ENCODE measurements at places on chromosomes 3 and 15. TPM values are rescaled to one million over a fixed set of nuclear protein-coding genes. Genes with fewer than 3 reads are reported as not detected.
A peak's percentile ranks its signal among the peaks of the same experiment; 100 is the strongest.

DNA sequence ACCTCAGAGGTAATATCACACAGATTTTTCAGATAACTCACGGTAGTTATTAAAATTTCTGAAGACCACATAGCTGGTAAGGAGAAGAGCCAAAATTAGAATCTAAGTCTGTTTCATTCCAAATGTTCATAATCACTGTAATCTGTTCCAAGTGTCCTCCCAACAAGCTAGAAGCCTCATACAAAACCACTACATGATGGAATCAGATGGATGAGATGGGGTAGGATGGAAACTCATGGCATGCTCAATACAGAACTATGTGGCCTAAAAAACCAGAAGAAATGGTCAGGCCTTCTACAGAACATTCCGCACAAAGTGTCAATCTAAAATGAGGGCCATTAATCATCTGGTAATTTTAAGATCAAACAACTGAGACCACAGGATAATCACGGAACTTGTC, 91.8 kb downstream of the THBS1 start:
- no peak for DNase-seq
- H3K4me1 ChIP-seq, result no peaks in the 10 kb centered on the region
- no peak overlapping the region for H3K4me3 ChIP-seq
- no peaks in the 10 kb centered on the region for H3K27me3 ChIP-seq

The KLHL6 gene
- total RNA-seq, result 0.12 TPM

DNA sequence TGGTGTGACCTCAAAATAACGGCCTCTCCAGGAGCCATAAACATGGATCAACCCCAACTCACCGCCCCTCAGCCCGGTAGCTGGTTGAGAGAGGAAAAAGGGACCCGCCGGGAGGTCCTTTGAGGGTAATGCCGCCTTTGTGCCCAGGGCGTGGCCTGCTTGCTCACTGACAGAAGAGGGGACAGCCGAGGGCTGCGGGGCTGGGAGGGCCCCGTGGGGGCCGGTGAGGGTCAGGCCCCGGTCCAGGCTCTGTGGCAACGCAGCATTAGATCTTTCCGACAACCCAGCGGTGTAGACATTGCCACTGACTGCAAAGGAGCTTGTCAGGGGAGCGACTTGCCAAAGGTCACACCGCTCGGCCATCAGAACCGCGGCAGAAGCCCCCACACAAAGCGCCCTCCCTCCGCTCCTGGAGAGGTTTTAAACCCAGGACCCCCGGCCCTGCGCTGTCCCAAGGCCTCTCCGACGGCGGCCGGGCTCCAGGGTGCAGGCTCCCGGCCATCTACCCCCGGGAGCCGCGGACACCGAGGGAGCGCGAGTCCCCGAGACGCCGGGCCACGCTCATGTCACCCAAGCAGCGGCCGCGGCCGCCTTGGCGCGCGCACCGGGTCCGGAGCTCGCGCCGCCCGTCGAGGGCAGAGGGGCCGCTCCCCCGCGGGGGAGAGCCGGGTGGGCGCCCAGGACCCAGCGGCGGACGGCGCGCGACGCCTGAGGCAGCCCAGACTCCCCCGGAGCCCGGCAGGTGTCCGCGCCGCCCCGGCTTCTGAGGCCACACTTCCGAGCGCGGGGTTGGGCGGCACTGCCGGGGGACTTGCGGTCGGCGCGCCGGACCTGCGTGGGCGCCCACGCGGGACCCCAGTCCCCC, 975 bp downstream of the PCSK6 start:
- no peak for DNase-seq
- H3K36me3 ChIP-seq, result no peaks in the 10 kb centered on the region
- peak overlapping the region; percentile 53 for H3K4me3 ChIP-seq
- no peak overlapping the region for H3K27ac ChIP-seq
- H3K27me3 ChIP-seq, result peaks cover 57% of the 10 kb centered on the region
- no peaks in the 10 kb centered on the region for H3K4me1 ChIP-seq

DNA sequence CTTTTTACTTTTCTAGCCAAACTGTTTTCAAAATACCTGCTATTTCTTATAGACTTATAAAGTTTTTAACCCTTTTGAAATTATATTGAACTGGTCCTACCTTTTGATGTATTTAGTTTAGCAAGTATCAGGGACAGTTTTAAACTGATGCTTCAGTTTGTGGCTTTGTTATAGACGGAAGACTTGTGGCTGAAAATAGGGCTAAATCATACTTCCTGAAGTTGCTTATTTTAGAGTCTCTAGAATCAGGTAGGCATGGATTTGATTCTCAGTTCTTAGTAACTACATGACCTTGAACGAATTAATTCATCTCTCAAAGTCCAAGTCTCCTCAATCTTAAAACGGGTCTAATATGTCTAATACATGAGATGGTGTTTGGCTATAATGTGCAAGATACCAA, 322.8 kb downstream of the RAP2B start:
- H3K36me3 ChIP-seq, result no peaks in the 10 kb centered on the region
- H3K4me3 ChIP-seq, result no peak overlapping the region
- H3K27me3 ChIP-seq, result no peaks in the 10 kb centered on the region
- DNase-seq, result no peak

- peak overlapping the region; percentile 45 for H3K27ac ChIP-seq
- H3K4me1 ChIP-seq, result peaks cover 17% of the 10 kb centered on the region
- H3K36me3 ChIP-seq, result peaks cover 21% of the 10 kb centered on the region
- no peaks in the 10 kb centered on the region for H3K27me3 ChIP-seq
Measured at GRCh38 chr3:186053954-186054791, 54.7 kb downstream of the ETV5 start.

GRCh38 chr15:72599855-72600464, 54.5 kb upstream of the GOLGA6B start:
- H3K4me1 ChIP-seq, result peaks cover 7% of the 10 kb centered on the region
- DNase-seq, result no peak
- H3K27ac ChIP-seq, result no peak overlapping the region
- no peaks in the 10 kb centered on the region for H3K36me3 ChIP-seq
- no peak overlapping the region for H3K4me3 ChIP-seq

GRCh38 chr3:129441782-129442181, 1.8 kb downstream of the IFT122 start:
- peaks cover 4% of the 10 kb centered on the region for H3K36me3 ChIP-seq
- peak overlapping the region; percentile 90 for H3K4me3 ChIP-seq
- no peaks in the 10 kb centered on the region for H3K27me3 ChIP-seq
- DNase-seq, result no peak

DNA sequence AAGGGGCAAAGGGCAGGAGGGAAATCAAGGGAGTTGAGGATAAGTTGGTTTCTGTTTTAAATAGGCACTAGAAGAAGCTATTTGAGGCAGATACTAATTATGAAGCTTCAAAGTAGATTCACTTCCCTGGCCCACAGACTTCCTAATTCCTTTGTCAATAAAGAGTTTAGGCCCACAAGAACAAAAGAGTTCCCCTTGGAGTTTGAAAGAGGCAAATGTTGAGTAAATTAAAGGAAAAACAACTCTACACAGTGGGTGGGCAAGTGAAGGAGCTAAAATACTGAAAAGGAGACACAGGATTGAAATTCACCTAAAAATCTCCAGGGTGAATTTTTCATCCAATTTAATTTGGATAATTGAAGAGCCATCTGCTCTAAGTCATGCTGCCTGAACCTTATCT, 411.7 kb upstream of the RORA start:
- H3K4me1 ChIP-seq, result no peaks in the 10 kb centered on the region
- peaks cover 10% of the 10 kb centered on the region for H3K27me3 ChIP-seq
- H3K36me3 ChIP-seq, result no peaks in the 10 kb centered on the region
- no peak overlapping the region for H3K27ac ChIP-seq

GRCh38 chr3:181418233-181418632, 293.5 kb upstream of the SOX2 start:
- peaks cover 35% of the 10 kb centered on the region for H3K4me1 ChIP-seq
- H3K4me3 ChIP-seq, result no peak overlapping the region
- H3K27ac ChIP-seq, result no peak overlapping the region
- H3K27me3 ChIP-seq, result no peaks in the 10 kb centered on the region

The GOLGA6L10 gene
- total RNA-seq, result 9.5 TPM

The EIF4E3 gene
- total RNA-seq, result 11.9 TPM

DNA sequence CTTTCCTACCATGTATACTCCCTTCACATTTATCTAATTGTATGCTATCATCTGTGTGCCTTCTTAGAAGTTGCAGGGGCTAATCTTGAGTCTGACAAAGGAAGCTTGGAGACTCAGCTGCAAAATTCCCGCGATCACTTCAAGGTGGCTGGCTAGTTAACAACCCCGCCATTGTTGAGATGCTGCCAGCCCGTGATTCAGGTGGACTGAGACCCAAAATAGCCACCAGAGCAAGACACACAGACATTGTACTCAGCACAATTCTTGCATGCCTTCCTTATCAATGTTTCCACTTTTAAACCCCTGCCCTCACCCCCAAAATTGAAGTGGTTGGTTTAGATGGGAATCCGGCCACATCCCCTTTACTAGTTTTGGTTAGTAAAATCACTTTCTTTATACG, 225.8 kb upstream of the ZNF717 start:
- no peak overlapping the region for H3K4me3 ChIP-seq
- no peak for DNase-seq
- no peaks in the 10 kb centered on the region for H3K4me1 ChIP-seq
- H3K36me3 ChIP-seq, result no peaks in the 10 kb centered on the region
- no peak overlapping the region for H3K27ac ChIP-seq
- H3K27me3 ChIP-seq, result no peaks in the 10 kb centered on the region

The ALAS1 gene
- total RNA-seq, result 32.2 TPM

The SERPINI2 gene
- total RNA-seq, result 1.8 TPM

DNA sequence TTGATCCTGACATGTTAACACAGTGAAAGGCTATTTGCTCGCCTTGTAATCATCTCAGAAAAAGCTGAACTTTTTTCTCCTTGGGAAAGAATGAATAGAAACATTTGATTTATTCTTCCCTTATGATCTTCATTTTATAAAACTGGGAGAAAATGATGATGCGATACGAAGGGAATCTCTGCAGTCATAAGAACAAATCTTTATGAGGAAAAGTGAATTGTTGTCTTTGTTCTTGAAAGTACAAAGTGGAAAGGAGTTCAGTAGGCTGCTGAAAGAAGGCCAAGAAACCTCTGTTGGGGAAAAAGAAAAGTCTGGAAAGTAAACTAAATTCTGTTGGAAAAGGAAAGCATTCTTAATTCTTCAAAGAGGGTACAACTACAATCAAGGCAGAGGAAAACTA, 248.8 kb downstream of the NSUN3 start:
- DNase-seq, result no peak
- H3K36me3 ChIP-seq, result no peaks in the 10 kb centered on the region
- no peak overlapping the region for H3K4me3 ChIP-seq
- H3K27ac ChIP-seq, result no peak overlapping the region

- H3K27me3 ChIP-seq, result no peaks in the 10 kb centered on the region
- H3K36me3 ChIP-seq, result peaks cover 2% of the 10 kb centered on the region
- peaks cover 39% of the 10 kb centered on the region for H3K4me1 ChIP-seq
- H3K27ac ChIP-seq, result no peak overlapping the region
Measured at GRCh38 chr3:65851827-65852226, 186.9 kb downstream of the MAGI1 start.

GRCh38 chr3:192864941-192865340, 52.7 kb downstream of the MB21D2 start:
- H3K4me1 ChIP-seq, result peaks cover 2% of the 10 kb centered on the region
- H3K36me3 ChIP-seq, result peaks cover 6% of the 10 kb centered on the region
- no peak overlapping the region for H3K4me3 ChIP-seq
- no peaks in the 10 kb centered on the region for H3K27me3 ChIP-seq
- no peak for DNase-seq

The TRH gene
- total RNA-seq, result 0.36 TPM

- peaks cover 5% of the 10 kb centered on the region for H3K27me3 ChIP-seq
- H3K4me3 ChIP-seq, result no peak overlapping the region
- no peak overlapping the region for H3K27ac ChIP-seq
Measured at GRCh38 chr15:95442107-95442719, 888.3 kb upstream of the NR2F2 start.

DNA sequence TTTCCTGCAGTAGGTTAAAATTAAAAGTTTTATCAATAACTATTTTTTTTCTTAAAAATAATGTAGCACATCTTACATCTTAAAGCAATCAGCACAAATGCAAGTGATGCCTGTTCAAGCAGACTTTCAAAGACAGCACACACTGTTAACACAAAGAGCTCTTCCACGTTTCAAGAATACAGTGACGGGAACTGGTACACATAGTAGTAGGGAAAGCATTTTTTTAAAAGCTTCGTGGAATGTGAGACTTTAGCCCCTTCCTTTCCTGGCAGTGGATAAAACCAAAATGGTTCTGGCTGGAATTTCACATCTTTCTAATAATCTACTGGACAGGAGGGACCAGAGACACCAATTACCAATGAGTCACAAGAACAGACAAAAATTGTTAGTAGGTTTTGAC, 33.5 kb upstream of the SLC2A2 start:
- H3K27ac ChIP-seq, result no peak overlapping the region
- H3K4me3 ChIP-seq, result no peak overlapping the region
- no peak for DNase-seq
- H3K4me1 ChIP-seq, result no peaks in the 10 kb centered on the region
- H3K36me3 ChIP-seq, result peaks cover 1% of the 10 kb centered on the region

- H3K4me1 ChIP-seq, result peaks cover 40% of the 10 kb centered on the region
- no peak overlapping the region for H3K4me3 ChIP-seq
- H3K27ac ChIP-seq, result no peak overlapping the region
- no peak for DNase-seq
- no peaks in the 10 kb centered on the region for H3K36me3 ChIP-seq
Measured at GRCh38 chr3:123692041-123692440, 107.2 kb upstream of the HACD2 start.

- no peaks in the 10 kb centered on the region for H3K27me3 ChIP-seq
- H3K4me3 ChIP-seq, result no peak overlapping the region
- no peak overlapping the region for H3K27ac ChIP-seq
- peaks cover 25% of the 10 kb centered on the region for H3K36me3 ChIP-seq
Measured at GRCh38 chr3:37301980-37302708, 127.8 kb upstream of the LRRFIP2 start.

DNA sequence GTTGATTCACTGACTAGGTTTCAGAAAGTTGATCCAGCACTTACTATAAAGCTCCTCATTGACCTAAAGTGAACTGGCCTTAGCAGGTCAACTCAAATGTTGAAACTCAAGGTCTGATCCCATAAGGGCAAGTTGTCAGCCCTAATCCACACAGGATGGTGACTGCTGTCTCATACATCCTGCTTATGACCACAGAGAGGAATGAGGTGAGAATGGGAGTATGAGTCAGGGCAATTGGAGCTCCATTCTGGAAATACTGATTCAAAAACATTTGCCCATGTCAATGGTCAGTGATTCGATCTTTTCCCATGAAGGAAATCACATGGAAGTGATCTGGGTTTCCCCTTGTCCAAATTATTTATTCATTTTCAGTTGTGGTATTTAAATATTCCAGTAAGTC, 78.7 kb downstream of the ZNF385D start:
- no peak for DNase-seq
- no peaks in the 10 kb centered on the region for H3K27me3 ChIP-seq
- H3K27ac ChIP-seq, result no peak overlapping the region
- H3K4me3 ChIP-seq, result no peak overlapping the region

GRCh38 chr3:24343084-24343783, 151.4 kb downstream of the THRB start:
- no peaks in the 10 kb centered on the region for H3K36me3 ChIP-seq
- no peaks in the 10 kb centered on the region for H3K27me3 ChIP-seq
- no peak overlapping the region for H3K4me3 ChIP-seq
- H3K4me1 ChIP-seq, result peaks cover 4% of the 10 kb centered on the region

The SLC2A2 gene
- total RNA-seq, result 1.5 TPM

GRCh38 chr3:55202326-55202725, 274.5 kb upstream of the LRTM1 start:
- H3K27me3 ChIP-seq, result no peaks in the 10 kb centered on the region
- peaks cover 4% of the 10 kb centered on the region for H3K4me1 ChIP-seq

The GPD1L gene
- 13.8 TPM for total RNA-seq

The UROC1 gene
- total RNA-seq, result not detected

- H3K27me3 ChIP-seq, result no peaks in the 10 kb centered on the region
- DNase-seq, result no peak
- peak overlapping the region; percentile 81 for H3K4me3 ChIP-seq
- peak overlapping the region; percentile 50 for H3K27ac ChIP-seq
Measured at GRCh38 chr3:195906865-195907683, 1.3 kb downstream of the TNK2 start.

Measured in progenitor cell of endocrine pancreas (in vitro differentiated cells).